GM13977 (cell line): ENCODE measurements at places on chromosomes 11 and 22.

DNA sequence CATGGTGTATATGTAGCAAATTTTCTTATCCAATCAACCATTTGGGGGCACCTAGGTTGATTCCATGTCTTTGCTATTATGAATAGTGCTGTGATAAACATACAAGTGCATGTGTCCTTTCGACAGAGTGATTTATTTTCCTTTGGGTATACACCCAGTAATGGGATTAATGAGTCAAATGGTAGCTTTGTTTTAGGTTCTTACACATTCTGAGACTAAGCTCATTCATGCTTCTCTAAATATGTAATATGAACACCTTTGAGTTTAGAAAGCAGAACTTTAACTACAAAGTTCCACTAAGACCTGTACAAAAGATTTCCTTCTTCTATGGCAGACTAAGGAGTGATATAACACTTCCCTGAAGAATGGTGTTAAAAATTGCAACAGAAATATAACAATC, 627.0 kb downstream of the KCNA4 start:
- DNase-seq, result no peak

DNA sequence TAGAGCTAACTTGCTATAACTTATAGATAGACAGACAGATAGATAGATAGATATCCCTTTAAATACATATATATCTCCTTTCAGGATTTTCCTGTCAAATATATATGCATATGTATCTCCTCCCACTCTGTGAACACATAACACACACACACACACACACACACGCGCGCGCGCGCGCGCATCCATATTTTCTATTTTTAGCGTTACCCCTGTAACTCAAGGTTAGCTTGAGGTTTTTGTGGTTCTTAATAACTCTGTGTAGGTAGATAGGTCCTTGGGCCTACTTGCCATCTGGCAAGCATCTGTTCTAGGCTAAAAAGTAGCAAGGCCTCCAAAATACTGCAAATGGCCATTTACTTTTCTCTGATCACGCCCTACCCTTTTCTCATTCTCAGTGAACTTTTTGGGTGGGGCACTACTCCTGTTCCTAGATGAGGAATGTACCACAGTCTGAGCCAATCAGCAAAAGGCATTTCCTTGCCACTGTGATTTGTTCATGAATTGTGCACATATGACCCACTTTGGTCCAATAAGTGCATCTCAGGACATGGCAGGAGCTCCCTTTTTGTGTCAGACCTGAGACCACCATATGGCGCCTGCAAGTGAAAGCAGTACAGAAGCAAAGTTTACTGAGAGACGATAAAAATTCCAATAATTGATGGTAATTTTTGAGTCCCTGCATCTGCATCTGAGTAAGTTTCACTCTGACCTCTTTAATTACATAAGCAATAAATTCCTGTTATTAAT, 740.5 kb upstream of the API5 start:
- DNase-seq, result no peak

DNA sequence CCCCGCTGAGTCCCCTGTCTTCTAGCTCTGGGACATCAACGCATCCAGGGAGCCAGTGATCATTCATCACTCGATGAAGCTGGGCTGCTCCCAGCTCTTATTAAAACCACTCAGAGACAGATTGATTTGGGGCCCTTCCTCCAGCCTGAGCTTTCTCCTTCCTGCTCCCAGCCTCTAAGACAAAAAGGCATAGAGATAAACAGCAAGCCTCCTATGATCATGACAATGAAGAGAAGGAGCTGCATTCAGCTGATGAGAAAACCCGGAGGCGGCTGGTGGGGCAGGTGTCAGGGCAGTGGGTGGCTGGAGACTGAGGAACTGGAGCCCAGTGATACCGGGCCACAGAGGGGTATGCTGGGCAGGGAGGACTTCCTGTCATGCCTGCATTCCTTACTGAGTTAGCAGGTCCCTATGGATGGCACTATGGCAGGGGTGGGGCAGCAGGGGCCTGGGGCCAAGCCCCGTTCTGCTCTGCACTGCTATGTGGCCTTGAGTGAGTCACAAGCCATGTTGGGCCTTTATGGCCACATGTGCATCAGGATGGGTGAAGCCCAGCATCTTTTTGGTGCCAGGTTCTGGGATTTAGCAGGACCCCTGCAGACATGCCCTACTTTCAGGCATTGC, 20.2 kb downstream of the PVALB start:
- no peak for DNase-seq

GRCh38 chr11:60711276-60711675, 11.9 kb downstream of the MS4A8 start:
- DNase-seq, result no peak
